GM12864 (cell line): ENCODE measurements at places on chromosomes 11 and 22.

- DNase-seq: no peak
Measured at GRCh38 chr11:118901494-118902335, 18.0 kb downstream of the CXCR5 start.

DNA sequence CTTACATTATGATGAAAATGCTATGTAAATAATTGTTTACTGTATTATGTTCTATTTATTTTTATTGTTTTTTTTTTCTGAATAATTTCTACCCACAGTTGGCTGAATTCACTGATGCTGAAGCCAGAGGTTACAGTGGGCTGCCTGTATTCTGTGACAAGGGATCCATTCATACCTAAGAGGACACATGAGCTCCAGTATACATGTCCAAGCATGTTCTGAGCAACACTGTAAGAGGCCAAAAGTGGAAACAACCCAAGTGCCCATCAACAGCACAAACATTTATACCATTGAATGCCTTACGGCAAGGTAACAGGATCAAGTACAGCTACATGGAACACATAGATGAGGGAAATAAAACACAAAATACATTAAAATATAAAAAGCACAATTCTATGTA is 1.4 kb upstream of the SRSF8 start:
- no peak for DNase-seq

DNA sequence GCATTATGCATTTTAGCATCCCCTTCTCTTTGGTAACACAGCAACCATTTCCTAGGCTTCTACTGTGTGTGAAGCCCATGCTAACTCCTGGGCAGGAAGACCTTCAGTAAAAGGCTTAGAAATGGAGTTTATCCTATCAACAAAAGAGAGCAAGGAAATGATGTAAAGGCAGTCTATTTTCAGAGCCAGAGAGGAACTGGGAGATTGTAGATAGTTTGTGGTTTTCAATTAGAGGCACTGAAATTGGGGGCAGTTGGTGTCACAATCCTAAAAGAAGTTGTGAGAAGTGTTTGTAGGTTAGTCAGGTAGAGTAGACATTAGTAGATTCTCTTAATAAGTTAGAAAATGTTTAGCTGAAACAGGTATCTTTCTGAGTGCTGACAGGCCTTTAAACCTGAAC is 7.1 kb downstream of the ACAD8 start:
- DNase-seq: no peak

DNA sequence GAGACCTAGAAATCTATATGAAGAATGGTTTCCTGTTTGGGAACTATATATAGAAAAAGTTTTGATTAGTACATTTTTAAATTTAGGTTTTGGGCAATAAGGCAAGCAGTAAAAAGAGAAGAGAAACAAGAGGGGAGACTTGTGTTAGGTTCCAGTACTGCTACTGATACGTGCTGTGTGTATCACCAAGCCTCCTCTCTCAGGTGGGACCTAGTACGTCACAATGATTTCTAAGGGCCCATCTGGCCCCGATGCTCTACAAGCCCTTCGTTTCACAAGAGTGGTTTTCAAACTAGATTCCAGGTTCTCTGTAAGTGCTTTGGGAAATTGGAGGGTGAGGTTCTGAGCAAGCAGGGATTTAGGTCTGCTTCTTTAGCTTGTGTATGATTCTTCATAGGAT is 39.2 kb downstream of the USP35 start:
- peak; percentile 53 for DNase-seq

- DNase-seq: no peak
Measured at GRCh38 chr11:47241841-47242301, 6.7 kb downstream of the ACP2 start.

GRCh38 chr22:45962434-45962718 is 14.6 kb downstream of the WNT7B start:
- no peak for DNase-seq

DNA sequence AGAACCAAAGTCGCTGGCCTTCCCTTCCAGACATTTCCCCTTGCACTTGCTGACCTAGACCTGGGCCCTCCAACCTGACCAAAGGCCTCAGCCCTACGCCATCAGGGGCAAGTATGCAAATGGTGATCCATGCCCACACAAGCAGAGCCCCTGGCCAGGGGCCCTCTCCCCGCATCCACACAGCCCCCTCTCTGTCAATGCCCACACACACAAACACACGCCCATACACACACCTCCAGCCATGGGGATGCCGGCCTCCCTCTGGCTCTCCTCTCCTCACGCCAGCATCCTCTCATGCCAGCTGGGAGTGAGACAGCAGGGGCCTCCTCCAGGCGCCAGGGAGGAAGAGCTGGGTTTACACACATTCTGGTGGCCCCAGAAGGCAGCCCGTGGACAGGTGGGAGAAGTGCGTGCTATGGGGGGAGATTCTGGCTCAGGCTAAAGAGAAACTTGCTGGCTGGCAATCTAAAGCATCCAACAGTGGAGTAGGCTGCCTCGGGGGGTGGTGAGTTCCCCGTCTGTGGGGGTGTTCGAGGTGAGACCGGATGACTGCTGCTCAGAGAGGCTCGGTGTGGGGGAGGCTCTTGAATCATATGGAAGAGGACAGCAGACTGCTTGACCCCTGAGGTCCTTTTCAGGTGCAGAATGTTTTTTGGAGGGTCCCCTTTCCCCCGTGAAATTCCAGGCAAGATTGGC is 4.8 kb downstream of the NRXN2 start:
- no peak for DNase-seq

GRCh38 chr11:932435-932834 is 6.8 kb downstream of the AP2A2 start:
- no peak for DNase-seq

DNA sequence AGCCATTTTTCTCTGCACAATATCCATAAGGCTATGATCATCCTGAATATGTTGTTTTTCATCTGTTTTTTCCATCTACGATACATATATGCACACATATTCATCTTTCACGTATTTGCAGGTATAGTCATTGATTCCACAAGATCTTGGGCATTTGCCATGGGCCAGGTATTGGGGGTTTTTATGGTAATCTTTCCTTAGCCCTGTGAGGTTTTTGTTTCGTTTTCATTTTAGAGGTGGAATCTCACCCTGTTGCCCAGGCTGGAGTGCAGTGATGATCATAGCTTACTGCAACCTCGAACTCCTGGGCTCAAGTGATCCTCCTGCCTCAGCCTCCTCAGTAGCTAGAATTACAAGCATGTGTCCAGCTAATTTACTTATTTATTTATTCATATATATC is 20.0 kb downstream of the CD6 start:
- no peak for DNase-seq

DNA sequence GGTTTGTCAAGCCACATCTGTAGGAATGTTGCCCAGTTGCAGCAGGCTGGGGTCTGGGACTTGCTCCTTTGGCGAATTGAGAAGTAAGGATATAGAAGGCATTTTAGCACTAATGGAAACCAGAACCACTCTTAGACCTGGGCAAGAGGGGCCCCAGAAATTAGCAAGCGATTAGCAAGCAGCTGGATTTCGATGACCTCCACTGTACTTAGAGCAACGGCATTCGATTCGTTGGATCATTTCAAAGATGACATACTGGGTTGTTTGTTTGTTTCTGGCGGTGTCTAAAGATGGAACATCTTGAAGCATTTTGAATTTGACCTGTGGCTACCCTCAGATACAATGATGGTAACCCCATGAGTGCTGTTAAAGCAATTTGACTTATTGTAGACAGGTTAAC is 1.2 kb upstream of the CDPF1 start:
- DNase-seq: no peak

- DNase-seq: no peak
Measured at GRCh38 chr22:22895776-22896445, 8.3 kb downstream of the IGLL5 start.

- DNase-seq: no peak
Measured at GRCh38 chr11:69425895-69426544, 55.4 kb upstream of the LINC01488 start.

- DNase-seq: no peak
Measured at GRCh38 chr22:23193882-23194281, 13.6 kb downstream of the BCR start.

DNA sequence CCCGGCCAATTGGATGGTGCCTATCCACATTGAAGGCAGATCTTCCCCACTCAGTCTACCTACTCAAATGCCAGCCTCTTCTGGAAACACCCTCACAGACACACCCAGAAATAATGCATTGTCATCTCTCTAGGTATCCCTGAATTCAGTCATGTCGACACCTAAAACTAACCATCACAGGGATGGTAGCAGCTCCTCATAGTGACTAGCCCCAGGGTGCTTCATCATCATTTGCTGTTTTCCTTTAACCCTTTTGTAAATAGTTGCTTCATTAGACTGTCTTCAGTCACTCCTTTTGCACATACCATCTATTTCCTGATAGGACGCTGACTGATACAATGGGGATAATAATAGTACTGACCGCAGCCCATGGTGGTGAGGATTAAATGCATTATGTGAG is 18.8 kb upstream of the AMOTL1 start:
- DNase-seq: no peak

GRCh38 chr11:116870054-116870453 is 32.6 kb upstream of the APOA1 start:
- no peak for DNase-seq

DNA sequence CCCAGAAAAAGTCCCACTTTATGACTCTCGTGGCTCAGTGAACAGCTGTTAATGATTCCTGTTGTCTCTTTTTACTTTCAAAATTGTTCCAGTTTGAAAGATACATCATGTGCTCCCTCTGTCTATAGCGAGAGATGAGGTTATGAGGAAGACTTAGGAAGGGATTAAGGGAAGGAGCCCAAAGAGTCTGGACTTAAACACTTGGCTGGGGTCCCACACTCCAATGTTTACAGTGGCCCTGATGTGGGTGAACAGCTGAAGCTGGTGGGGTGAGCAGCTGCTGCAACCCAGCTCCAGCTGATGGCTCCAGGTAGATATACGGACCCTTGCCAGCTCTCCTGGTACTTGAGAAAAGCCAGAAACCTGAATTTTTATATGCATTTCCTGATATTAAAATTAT is 84.5 kb upstream of the PLET1 start:
- no peak for DNase-seq

DNA sequence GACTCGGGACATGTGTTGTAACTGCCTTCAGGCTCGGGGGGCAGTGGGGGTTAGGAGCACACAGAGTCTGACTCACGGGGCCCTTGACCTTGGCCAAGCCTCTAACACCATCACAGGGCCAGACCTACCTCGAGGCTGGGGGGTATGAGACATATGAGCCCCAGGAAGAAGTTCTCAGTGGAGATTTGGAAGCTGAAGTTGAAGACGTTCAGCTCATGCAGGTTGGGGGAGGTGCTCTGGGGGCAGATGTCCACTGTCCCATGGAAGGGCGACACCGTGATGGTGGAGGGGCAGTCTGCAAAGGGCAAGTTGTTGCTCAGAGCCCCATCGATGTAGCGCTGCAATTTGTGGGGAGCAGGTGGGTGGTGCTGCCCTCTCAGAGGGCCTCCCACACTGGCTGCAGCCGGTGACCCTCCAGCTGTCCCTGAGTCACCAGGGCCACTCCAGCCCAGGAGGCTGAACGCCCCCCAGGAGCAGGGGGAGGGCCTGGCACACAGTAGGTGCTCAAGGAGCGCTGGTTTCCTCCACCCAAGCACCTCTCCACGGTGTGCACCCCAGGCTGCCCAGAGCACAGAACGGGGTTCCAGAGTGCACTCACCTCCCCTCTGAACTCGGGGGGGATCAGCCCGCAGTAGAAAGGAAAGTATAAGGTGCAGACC is 2.5 kb downstream of the PNPLA5 start:
- DNase-seq: no peak

DNA sequence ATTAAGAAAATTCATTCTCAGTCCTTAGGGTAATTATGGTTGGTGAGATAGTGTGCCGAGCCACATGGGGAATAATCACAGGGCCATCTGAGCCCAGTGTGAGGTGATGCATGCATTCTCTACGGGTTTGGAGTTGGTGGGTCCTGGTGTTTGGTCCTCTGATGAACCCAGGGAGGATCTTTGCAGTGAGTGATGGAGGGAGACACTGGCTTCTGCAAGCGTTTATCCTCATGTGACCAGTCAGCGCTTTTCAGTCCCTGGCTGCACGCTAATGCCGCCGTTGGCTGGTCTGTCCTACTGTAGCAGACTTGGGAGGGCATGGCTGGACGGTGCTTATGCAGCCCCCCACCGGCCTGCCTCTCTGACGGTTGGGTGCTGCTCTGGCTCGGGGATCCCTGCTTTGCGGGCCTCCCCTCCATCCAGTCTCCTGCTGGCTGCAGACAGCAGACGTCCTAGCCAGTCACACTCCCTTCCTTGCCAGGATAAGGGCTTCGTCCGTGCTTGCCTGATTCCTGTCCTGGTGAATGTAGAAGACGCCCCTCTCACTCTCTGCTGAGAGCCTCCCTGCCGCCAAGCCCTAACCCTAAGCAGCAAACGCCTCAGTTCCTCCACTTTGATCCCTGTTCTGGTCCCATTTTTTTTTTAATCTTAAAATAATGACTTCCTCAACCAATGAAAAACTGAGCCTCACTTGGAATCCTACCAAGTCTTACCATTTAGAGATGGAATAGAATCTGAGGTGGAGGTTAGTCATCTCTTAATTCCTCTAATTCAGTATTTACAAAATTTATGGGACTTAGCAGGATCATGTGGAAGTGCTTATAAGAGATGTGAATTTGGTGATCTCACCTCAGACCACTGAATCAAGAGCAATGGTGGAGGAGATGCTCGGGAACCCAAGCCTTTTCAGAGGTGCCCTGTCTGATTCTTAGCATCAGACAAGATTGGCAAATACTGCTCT is 143.7 kb upstream of the SORL1-AS1 start:
- DNase-seq: no peak

- no peak for DNase-seq
Measured at GRCh38 chr22:33014621-33015020, 43.6 kb downstream of the SYN3 start.

DNA sequence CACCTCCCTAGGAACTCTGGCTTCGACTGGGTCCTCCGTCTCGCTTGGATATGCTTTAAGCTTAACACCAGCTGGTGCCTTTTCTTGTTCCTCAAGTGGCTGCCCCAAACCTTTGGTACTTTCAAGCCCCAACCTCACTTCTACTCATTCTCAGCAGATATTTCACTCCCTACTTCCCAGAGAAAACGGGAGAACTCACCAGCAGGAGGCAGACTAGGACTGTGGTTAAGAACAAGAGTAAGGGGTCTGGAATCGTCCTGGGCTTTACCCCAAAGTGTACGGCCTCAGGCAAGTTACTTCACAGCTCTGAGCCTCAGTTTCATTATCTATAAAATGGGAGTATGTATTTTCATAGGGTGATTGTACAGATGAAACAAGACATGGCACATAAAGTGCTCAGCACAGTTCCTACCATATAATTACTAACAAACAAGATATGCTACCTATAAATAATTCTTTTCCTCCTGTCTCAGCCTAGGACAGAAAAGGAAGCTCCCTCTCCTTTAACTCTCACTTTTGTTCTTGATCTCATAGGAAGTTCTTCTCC is 37.8 kb downstream of the PAMR1 start:
- DNase-seq: no peak

DNA sequence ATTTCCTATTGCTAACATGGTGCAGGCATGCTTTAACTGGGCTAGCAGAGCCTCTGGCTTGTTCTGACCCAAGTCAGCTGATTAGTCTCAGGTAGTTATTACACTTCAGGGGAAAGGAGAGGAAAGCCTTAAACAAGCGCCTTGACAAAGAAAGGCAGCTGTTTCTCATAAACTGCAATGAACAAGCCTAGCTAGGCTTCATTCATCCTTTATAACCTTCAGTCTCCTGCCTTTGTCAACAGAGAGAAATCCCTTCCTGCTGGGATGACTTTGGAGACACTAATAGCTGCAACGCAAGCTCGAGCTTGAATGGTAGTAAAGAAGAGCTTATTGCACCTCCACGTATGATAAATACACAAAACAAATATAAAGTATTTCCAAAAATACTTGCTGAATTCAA is 68.4 kb downstream of the CCDC34 start:
- DNase-seq: no peak

- no peak for DNase-seq
Measured at GRCh38 chr11:58394195-58394594, 12.5 kb downstream of the OR5B3 start.

- DNase-seq: no peak
Measured at GRCh38 chr22:41687901-41688364, 734 bp downstream of the SNU13 start.
